ENCODE measurements at places on chromosomes 3 and 15.
A peak's percentile ranks its signal among the peaks of the same experiment; 100 is the strongest.

GRCh38 chr15:68679961-68680371 is 101.2 kb downstream of the CORO2B start:
- DNase-seq: no peak

- no peak for DNase-seq
These were observed 21.9 kb upstream of the NR1I2 start for GRCh38 chr3:119759962-119760361.

GRCh38 chr15:67146875-67147381 is 81.5 kb downstream of the SMAD3 start:
- no peak for DNase-seq

- no peak for DNase-seq
These were observed 267.0 kb downstream of the ZMAT3 start for GRCh38 chr3:178804606-178805005.

DNA sequence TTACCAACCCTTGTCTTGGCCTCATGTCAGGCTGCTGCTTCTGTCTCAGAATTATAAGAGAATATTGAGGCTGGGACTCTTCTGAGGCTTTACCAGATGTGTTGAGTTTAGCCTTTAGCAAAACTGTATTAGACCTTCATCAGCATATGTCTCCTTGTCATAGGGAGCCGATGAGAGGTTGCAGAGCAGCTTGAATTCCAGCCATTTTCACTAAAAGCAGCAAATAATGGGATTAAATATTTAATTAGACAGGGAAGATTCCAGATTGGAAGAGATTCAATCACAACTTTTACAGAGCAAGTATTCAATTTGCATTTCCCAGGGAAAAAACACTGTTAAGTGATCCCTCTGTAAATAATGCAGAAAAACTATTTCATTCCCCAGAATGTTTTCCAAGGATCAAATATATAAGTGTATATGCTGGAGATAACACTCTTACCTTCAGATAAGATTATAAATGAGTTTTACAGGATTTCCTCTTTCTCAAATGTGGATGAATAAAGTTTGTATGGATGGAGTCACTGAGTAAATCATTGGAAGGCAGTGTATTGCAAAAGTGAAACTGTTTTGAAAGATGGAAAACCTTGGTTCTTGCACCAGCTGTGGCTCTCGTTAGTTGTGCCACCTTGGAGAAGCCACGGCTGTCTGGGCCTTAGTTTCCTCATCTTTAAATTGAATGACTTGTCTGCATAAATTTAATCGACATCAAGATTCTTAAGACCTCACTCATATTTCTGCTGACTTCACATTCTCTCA is 466.4 kb upstream of the SGO1 start:
- no peak for DNase-seq

DNA sequence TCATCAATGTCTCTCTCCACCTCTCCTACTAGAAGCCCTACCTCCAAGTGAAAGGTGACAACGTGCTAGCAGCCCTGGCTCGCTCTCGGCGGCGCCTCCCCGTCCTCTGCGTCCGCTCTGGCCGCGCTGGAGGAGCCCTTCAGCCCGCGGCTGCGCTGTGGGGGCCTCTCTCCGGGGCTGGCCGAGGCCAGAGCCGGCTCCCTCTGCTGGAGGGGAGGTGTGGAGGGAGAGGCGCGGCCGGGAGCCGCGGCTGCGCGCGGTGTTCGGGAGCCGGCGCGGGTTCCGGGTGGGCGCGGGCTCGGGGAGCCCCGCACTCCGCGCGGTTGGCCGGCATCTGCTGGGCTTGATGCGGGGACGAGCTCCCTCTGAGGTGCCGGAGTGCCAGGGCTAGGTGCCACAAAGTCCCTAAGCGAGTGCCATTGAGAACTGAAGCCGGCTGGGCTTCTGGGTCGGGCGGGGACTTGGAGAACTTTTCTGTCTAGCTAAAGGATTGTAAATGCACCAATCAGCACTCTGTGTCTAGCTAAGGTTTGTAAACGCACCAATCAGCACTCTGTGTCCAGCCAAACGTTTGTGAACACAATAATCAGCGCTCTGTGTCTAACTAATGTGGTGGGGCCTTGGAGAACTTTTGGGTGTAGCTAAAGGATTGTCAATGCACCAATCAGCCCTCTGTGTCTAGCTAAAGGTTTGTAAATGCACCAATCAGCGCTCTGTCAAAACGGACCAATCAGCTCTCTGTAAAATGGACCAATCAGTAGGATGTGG is 84.8 kb upstream of the ARRDC4 start:
- DNase-seq: no peak

DNA sequence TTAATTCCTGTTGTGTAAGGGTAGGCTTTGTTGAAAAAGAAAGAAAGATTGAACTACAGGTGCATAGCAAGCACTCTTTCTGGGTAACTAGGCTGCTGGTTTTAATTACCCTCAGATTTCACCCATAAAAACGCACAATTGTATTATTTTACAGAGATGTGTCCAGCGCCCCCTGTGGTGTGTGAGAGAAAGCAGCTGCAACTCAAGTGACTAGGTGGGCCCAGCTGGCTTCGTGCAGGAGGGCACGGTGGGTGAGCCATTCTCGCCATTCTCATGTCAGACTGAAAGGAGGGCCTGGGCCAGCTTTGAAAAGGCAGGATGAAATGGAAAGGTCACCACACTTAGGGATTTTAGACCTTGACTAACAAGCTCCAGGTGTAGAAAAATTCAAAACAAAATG is 122.6 kb downstream of the LRIG1 start:
- no peak for DNase-seq

DNA sequence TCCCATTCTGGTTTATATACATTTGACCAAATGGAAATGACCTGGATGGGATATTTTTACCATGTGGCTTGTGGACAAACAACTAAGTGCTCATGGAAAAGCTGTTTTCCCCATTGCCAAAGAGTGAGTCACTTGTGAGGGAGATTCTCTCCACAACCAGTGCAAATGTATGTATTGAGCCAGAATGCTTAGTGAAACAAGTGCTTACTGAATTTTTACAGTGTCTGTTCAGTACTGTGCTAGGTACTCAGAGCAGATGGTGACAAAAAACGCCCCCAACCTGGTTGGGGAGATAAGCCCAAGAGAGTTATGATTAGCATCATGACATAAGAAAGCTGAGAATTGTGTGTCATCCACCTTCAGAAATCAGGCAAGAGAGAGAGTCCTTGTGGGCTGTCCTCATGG is 2.3 kb downstream of the CHP1 start:
- DNase-seq: no peak

GRCh38 chr3:143755978-143756377 is 92.3 kb downstream of the SLC9A9 start:
- no peak for DNase-seq

GRCh38 chr15:51424780-51425179 is 83.3 kb downstream of the GLDN start:
- DNase-seq: no peak

DNA sequence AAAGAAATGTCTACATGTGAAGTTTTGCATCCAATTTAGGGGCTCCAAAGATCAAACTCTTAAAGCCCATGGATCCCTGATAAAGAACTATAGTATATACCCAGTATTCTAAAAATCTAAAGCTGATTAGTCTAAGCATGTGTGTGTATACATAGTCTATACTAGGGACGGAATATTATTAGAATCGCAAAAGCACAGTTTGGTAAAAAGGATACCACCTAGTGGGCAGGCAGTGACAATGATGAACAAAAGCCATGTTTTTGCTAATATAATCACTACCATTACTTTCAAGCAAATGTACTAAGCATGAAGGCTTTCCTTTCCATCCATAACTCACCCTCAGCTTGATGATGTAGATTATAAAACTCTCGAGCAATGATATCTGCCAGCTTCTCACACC is 16.5 kb downstream of the POLQ start:
- DNase-seq: no peak

DNA sequence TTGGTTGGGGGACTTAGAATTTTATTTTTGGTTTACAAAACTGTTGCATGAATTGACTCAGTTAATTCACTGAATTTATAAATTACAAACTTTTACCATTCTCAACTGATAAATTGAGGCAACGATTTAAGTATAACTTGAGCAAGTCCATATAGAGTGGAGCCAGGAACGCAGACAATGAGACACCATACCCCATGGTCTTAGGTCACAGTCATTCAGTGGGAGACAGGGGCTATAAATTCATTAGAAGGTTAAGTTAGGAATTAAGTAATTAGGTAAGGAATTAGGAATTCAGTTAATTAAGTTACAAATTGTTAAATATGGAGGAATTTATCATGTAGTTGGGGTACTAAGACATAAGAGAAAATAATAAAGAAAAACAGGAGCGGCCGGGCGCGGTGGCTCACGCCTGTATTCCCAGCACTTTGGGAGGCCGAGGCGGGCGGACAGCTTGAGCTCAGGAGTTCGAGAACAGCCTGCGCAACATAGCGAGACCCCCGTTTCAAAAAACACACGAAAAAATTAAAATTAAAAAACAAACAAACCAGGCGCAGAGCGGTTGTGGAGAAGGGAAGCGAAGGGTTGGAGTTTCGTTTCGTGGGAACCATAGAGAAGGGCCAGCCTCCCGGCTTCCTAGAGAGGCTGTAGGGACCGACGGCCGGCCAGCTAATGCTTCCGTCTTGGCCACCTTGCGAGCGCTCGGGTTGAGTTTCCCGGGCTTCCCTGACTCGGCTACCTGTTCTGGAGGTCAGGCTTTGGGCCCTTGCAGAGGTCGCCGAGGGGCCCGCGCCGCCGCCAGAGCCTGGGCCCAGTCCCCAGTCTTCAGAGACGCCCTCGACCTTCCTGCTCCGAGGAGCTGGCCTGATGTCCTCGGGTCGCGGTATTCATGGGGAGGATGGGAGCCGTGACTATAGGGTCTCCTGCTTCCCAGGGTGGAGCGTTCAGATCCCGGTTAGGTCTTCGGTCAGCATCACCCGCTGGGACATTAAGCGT is at the start of gene ZNF619:
Gene ZNF619, plus strand, starts transcription at position 645 of the 993 bp plus-strand sequence. CDS start 858 bp downstream, outside the sequence.
- DNase-seq: peak; percentile 25

GRCh38 chr3:481680-482079 is 285.1 kb downstream of the CHL1 start:
- no peak for DNase-seq

- DNase-seq: no peak
These were observed 139.0 kb downstream of the FAM43A start for GRCh38 chr3:194824701-194825111.

DNA sequence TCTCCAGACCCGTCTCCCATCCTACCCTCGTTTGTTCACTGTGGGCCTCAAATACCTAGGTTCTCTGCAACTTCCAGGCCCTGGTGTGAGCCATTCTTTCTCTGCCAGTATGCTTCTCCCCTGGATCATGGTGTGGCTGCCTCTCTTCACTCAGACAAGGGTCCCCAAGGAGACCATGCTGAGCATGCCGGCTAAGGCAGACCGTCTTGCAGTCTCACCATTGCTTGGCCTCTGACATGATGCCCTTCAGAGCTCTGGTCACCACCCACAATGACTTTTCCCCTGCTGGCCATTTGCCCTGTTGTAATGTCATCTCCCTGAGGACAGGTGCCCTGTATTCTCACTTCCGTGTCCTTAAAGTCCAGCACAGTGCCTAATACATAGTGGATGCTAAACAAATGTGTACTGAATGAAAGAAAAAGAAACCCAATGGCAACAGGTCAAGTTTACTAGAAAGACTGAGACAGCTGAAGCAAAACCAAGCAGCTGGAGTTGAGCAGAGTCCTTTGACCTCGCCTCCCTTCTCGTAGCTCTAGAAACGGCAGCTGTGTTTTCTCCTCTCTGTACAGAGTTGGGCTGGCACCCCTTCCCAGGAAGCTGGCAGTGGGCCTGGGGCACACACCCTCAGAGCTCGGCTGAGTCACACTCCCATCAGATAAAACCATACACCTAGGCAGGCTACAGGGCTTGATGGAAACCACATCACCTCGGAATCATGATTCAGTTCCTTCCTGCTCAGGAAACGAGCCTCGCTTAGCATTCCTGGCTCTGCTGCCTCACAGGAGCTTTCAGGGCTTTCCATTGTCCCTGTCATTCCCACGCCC is 8.6 kb downstream of the TLR9 start:
- peak; percentile 54 for DNase-seq

- DNase-seq: no peak
These were observed 49.9 kb upstream of the LPP start for GRCh38 chr3:188104050-188104449.

- no peak for DNase-seq
These were observed 95.6 kb downstream of the SCAPER start for GRCh38 chr15:76809412-76810103.

DNA sequence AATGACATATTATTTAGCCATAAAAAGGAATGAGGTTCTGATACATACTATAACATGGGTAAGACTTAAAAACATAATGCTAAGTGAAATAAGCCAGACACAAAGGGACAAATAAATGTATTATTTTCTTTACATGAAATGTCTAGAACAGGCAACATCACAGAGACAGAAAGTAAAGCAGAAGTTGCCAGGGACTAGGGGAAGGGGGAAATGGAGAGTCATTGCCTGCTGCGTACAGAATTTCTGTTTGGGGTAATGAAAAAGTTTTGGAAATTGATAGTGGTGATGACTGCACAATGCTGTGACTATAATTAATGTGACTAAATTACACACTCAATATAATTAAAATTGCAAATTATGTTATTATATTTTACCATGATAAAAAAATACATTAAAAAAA is 99.9 kb downstream of the ANO10 start:
- no peak for DNase-seq

GRCh38 chr15:41499109-41499851 is 5.6 kb downstream of the ITPKA start:
- no peak for DNase-seq

DNA sequence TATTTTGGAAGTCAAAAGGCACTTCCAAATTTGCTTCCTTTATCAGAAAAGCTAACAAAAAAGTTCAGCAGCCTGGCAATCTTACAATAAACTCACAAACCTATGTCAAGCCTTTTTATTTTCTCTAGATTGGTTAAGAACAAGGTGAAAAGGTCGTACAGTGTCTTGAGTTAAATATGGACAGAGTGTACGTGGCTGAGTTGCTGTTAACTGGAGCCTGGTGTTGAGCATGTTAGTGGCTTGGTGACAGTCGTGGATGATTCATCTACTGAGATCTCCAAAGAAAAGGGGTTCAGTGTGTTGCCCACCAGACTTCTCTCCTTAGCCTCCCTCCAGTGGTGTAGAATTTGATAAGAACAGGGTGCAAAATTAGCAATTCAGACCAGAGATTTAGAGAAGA is 89.7 kb downstream of the SSR3 start:
- DNase-seq: no peak

DNA sequence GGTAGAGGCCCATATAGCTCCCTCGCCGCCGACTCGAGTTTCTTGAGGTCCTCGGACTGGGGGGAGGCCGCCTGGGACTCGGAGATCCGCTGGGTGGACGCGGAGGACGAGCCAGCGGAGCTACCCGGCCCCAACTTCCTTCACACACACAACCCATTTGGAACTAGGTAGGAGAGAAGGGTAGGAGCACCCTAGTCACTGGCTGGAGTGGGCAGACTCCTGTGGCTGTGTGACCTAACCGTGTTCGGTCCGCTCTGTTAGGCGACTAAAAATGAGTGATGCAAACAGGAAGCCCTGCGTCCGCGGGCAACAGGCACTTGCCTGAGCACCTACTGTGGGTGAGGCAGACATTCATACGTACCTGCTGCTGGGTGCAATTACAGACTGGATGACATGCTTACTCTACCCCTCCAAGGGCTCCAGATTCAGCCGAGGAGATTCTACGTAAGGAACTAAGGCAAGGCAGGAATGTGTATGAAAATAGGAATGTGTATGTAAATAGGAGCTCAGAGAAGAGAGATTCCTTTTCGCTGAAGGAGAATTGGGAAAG is 4.6 kb upstream of the SIN3A start:
- DNase-seq: no peak

All from activated CD8-positive, alpha-beta memory T cell treated with anti-CD3 and anti-CD28 coated beads for 1 hour (primary cell).